ENCODE measurements at places on chromosomes 2 and 18.
A peak's percentile ranks its signal among the peaks of the same experiment; 100 is the strongest.

DNA sequence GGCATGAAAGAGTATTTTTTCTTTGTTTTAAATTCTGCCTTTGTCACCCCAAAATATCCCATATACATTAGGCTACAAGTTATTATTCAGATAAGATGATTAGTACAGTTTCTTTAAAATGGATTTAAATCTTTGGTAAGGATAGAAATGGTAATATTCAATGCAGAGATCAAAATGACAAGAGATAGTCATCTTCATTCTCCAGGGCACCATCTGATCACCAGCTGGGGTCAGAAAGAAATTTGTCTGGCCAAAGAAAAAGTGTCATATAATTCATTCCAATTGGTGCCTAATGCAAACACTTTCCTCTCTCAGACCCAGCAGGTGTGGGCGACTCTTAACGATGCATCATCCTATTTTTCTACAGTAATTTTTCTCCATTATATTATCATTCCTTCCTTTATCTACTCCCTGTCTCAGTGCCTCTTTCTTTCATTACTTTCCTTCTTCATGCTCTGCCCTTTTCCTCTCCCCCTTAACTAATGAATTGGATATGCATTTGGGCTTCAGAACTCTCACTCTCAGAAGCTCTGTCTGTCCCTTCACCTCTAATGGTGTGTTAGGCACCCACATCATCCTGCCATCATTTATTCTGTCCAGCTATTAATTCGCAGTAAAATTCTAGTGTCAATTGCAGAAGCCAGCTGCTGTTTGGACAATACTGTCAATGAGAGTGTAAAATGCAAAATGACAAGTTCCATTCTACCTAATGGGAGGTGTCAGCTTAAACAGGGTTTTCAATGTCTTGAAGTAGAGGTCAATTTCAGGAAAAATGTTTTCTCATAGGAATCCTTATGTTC is 570.5 kb downstream of the TDRD15 start:
- DNase-seq: no peak

GRCh38 chr18:4060427-4061281 is 394.5 kb downstream of the DLGAP1 start:
- no peak for DNase-seq

DNA sequence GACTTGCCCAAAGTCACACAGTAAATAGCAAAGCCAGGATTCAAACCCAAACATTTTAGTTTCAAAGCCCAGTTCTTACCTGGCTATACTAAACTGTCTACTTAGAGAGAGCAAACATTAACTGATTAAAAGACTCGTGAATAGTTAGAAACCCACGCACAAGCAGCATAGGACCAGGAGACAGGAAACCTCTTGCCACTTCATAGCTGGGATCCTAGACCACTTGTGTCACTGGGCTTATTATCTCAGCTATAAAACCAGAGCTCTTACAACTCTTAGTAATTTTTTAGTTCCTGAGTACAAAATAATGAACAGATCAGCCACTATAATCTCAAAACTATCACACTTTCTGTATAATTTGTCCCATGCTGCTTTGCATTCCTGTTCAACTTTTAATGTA is 2.4 kb upstream of the AAK1 start:
- DNase-seq: no peak

- peak; percentile 47 for DNase-seq
These were observed 319.9 kb upstream of the HS6ST1 start for GRCh38 chr2:128638341-128639119.

GRCh38 chr18:75290737-75291358 is 80.3 kb downstream of the TSHZ1 start:
- DNase-seq: no peak

DNA sequence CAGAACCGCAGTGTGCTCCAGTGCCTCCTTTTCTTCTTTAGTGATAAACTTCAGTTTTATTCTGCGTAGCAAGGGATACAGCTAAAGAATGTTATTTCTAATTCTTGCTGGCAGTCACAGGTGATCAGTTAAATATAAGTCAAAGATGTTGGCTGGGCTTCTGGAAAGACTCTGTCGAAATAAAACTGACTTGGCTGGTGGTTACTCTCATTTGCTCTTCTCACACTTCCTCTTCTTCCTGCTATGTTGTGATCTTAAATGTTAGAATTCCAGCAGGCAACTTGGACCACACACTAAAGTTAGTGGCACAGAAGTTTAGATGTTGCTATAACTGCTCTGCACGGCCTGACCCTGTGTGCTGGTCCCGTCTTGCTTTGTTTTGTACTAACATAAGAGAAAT is 278.6 kb downstream of the CDH19 start:
- DNase-seq: no peak

- DNase-seq: no peak
These were observed 90.4 kb downstream of the DOCK10 start for GRCh38 chr2:224951723-224952481.

GRCh38 chr2:241268716-241269445 is 46.6 kb downstream of the HDLBP start:
- no peak for DNase-seq

DNA sequence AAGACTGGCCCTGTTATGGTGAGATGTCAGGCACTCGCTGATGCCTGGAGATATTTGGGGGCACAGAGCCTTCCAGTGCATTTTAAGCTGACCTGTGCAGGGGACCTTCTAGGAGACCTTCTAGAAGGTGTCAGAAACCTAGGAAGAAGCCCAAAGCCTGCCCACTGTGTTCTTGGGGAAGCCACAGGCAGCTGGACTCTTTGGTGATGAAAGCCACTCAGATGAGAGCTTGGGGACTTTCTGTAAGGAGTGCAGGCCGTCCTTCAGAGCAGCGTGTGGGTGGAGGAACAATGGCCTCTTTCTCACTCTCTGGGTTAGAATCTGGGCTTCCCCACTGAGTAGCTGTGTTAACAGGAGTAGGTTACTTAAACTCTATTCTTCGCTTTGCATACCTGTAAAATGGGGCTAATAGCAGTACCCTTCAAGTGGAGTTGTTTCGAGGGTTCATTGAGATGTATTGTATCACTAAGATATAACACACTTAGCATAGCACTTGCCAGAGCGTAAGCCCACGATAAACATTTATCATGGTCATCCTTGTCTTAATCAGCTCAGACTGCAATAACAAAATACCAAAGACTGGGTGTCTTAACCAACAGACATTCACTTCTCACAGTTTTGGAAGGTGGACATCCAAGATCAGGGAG is 322.3 kb upstream of the EPAS1 start:
- DNase-seq: no peak

GRCh38 chr2:176085120-176085788 is 1.5 kb upstream of the EVX2 start:
- DNase-seq: no peak

DNA sequence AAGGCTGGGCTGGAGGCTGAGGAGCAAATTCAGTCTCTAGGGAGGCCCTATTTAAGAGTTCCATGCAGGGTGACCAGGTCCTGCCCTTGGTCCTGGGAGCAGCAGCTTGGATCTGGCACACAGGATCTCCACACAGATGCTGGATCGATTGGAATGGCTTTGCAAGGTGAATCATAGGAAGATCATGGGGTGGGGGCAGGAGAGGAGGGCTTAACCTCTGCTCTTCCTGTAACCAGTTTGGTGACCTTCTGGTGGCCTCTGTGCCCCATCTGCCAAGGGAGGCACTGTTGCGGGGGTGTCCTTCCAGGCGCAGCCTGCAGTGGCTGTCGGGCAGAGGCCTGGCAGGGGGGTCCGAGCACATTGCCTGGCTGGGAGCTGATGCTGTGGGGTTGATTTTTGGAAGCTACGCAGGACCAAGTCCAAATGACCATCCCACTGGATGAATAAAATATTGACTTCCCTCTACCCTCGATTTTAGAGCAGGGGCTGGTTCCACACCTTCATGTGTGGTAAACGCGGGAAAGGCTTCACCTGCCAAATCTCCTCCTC is 79.7 kb downstream of the EDAR start:
- DNase-seq: no peak

DNA sequence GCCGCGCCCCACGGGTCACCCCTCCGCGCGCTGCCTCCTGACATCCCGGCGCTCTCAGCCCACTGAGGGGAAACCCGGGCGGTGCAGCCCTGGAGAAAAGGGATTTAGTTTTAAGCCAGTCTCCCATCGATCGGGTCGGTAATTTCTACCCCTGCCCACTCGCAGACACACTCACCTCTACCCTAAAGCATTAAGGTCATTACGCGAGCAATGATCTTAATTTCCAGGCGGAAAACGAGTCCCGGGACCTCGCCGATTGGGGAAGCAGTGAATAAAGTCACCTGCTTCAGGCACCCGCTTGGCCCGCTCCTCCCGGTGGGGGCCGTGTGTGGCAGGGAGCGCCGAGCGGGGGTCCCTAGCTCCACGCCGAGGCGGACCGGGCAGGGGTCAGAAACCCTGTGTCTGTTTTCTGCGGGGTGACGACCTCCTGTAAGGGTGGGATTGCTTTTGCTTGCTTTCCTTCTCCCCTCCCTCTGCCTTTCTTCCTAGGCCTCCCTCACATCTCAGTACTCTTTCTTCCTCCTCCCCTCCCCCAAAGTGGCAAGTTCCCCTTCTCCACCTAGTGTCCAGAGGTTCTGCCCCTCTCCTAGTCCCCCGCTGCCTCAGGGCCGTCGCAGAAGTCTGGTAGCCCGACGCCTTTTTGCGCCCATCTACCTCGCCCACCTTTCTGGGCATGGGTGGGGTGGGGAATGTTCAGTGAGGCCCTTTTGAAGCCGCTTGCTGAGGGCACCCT is 142.6 kb downstream of the MEIS1 start:
- DNase-seq: no peak

- DNase-seq: no peak
These were observed 108.9 kb upstream of the CDC42EP3 start for GRCh38 chr2:37780387-37780676.

GRCh38 chr2:26678035-26678434 is 14.5 kb upstream of the KCNK3 start:
- DNase-seq: no peak

DNA sequence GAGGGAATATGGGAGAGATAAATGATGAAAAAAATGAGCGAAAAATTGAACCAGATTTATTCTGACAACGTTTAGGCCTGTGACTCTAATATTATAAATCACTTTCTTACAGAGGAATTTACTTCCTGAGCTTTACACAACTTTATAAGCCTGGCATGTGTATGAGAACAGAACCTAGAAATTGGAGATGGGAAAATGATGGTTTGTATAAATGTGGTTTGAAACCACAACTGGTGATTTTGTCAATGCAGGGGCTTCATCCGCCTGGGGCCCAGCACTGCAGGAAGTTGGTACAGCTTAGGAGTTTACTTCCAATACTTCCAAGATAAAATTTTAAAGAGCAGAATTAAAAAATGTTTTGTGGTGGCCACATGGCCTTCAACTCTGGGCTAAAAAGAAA is 82.3 kb downstream of the VAPA start:
- DNase-seq: no peak

- DNase-seq: no peak
These were observed 26.8 kb downstream of the MSH2 start for GRCh38 chr2:47429795-47430194.

DNA sequence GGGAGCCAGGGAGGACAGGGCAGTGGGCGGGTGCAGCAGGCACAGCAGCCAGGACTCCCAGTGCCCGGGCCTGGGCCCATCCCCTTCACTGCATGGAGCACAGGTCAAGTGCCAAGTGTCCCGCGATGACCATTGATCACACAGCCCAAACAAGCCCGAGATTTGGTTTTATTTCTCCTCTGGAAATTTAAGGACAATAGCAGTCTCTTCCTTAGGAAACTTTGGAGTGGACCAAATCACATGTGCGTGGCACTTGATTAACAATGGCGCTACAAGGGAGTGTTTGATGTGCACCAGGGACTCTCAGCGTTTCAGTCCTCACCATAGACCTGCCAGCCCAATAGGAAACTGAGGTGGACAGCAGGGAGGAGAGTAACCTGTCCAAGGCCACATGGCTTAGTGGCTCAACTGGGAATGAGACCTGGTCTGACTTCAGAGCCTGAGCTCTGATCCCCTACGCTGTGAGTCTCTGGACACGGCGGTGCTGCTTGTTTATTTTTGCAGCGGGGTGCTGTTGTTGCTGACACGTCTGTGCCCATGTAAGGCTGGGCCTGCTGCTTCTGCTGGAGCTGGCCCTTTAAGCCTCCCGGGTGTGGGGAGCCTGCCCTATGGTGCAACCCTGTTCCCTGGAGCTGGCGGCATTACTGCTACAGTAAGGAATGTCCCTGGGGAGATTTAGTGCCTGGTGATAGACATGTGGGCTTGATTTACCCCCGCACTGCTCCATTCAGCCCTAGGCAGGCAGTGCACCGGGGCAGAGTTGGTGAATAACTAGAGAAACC is 194.2 kb downstream of the INHBB start:
- no peak for DNase-seq

- DNase-seq: no peak
These were observed 46.2 kb upstream of the SMAD7 start for GRCh38 chr18:48996901-48997463.

DNA sequence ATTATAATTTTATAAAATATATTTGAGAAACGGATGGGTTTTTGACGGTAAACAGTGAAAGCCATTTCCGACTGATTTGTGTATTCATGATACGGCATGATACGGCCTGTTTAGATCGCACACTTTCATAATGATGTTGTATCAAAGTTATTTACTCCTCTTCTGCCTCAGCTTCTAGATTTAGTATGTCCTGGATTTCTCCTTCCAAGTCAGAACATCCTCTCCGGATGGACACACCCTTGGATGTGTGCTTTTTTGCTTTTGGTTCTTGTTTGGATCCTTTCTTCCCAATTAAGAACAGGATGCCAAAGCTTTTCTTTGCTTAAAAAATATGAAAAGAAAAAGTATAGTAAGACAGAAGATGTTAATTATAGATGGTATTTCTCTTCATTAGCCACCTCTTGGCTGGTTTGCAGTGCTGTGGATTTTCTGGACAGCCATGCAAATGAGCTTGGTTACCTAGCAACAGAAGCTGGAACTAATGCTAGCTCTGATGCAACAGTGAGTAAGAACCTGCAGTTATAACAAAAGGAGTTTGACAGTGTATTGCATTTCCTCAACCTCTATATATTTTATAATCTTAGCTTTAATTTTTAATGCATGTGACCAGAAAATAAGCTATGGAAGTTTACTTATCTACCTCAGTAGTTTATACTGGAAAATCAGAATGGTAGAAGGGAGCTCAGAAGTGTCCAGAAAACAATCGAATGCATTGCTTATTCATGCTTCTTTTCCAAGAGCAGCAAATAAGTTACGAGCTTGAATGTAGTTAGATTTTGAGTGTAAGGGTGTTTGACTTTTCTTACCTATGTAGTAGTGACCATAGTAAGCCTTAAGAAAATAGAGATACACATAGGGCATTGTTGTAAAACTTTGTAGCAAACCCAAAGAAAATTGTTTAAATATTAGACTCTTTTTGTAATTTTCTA is 27.9 kb downstream of the RMND5A start:
- peak; percentile 75 for DNase-seq

GRCh38 chr18:54206447-54206846 is 18.0 kb downstream of the MBD2 start:
- DNase-seq: no peak

- no peak for DNase-seq
These were observed 454.1 kb upstream of the SALL3 start for GRCh38 chr18:78525366-78526111.

- DNase-seq: no peak
These were observed 86.9 kb downstream of the EIF2AK3 start for GRCh38 chr2:88540346-88540745.
